ENCODE measurements at places on chromosomes 5 and 9.
A peak's percentile ranks its signal among the peaks of the same experiment; 100 is the strongest.

DNA sequence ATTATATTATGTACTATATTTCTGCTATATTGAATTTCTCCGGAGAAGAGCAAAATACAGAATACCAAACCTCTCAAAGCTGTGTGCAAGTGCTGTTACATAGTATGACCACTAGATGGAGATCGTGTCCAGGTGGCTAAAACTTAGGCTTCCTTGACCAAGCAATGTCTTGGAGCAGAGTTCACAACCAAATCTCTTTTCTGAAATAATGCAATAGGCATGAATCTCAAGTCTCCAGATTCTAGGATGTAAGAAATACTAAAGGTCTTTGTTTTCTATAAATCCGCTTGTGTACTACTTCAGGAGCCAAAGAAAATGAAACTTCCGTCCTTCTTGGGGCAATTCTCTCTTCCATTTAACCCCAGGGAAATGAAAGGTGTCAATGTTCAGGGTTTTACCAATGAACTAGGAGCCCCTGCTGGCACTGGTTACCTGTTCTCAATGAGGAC is 181.5 kb upstream of the RAI14 start:
- peak; percentile 57 for DNase-seq

GRCh38 chr9:98427491-98427890 is 172.0 kb upstream of the TBC1D2 start:
- DNase-seq: no peak

GRCh38 chr5:128844354-128844923 is 120.8 kb upstream of the SLC27A6 start:
- peak; percentile 21 for DNase-seq

DNA sequence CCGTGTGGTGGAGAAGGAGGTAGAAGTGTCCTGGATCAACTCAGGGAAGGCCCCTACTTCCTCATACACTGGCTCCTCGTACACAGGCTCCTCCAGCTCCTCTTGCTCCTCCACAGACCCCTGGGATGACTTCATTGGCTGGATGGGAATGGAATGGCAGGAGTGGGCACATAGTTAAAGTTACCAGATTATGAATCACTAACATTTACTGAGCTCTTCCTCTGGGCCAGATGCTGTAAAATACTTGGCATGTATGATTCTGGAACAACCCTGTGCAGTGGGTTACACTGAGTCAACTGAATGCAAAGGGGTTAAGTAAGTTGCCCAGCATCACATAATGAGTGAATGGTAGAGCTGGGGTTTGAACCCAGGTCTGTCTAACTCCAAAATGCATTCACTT is 3.1 kb upstream of the FCHSD1 start:
- DNase-seq: peak; percentile 90

DNA sequence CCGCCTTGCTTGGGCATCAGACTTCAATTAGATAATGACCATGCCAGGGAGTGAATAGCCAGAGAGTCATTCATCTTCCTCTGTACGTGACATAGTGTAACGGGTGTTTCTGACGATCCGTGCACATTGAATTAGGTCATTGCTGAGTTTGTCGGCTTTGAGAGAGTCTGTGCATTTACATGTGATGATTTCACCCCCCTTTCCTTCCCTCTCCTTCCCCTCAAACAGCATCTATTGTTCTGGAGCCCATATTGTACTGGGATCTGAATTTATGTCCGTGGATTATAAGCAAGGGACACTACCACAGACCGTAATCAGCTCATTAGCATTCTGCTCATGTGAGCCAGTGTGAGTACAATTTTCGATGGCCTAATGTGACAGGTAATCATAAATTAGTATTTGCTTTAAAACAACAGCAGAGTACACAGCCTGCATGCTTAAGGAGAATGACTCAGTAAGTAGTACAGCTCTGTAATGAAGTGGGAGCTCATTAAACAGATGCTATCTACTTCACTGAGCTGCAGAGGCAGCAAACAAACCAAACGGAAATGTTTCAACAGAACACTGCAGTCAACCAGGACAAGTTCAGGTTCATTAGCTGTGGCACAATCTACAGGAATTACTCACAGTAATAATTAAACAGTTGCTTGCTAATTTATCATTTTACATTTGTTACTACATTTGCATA is 302.1 kb downstream of the CSNK1G3 start:
- peak; percentile 85 for DNase-seq

GRCh38 chr5:54718656-54719055 is 201.1 kb downstream of the SNX18 start:
- DNase-seq: peak; percentile 59

- peak; percentile 17 for DNase-seq
These were observed 43.5 kb upstream of the TCF7 start for GRCh38 chr5:134070725-134071613.

DNA sequence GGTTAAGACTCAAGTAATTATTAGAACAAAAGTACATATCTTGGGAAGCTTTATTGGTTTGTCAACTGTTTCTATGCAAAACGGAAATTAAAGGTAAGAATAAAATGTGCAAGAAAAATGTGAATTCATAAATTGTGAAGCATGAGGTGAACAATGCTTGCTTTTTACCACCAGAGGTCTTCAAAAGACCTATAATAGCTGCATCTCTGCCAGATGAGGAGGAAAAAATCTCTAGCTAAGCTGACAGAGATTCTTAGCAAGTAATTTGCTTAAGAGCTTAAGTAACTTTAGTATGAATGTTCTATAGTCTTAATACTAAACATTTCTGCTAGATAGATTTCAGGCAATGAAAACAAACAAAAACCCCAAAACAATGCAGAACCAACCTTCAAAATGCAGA is 54.1 kb downstream of the MRPS30 start:
- DNase-seq: peak; percentile 2

GRCh38 chr5:37740331-37741066 is 99.3 kb downstream of the GDNF start:
- peak; percentile 74 for DNase-seq

DNA sequence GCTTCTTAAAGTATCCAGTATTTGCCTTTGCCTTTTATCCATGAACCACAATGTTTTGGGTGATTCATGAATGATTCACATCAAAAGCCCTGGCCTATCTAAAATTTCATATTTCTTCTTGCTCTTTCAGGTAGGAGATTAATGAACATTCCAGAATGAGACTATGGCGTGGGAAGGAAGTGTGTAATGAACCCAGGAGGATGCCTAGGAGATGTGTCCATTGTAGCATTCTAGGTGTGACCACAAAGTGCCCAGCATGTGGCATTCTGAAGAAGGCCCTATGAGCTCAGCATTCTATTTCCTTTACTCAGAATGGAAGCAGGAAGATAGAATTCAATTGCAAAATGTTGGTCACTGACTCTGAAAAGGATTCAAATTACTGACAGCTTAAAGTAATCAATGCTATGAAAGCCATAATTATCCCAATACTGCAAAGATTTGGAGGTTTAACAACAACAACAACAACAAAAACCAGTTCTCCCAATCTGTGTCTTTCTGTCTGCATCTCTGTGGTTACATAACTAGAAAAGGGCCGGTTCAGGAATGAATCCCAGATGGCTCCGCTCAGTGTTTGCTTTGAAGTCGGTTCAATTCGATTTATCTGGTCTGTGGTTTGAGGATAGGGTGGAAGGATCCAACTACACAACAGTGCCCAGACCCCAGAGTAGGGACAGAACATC is 126.7 kb downstream of the FOXD1 start:
- peak; percentile 98 for DNase-seq

DNA sequence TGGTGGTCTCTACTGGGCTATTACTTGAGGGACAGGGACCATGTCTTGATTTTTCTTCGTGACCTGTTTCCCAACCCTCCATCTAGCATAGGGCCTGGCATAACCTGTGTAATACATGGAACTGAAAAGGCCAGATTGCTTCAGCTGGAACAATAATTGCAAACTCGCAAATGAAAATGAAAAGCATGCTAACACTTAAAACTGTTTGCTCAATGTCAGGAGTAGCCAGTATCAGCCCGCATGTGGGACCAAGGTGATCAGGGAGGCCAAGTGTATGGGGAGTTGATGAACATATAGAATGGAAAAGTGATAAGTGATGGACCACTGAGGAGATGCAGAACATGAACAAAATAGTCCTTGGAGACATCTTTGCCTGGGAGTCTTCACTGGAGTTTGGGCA is 25.2 kb downstream of the GLRX start:
- no peak for DNase-seq

GRCh38 chr5:65895891-65896290 is 30.5 kb upstream of the ERBIN start:
- no peak for DNase-seq

DNA sequence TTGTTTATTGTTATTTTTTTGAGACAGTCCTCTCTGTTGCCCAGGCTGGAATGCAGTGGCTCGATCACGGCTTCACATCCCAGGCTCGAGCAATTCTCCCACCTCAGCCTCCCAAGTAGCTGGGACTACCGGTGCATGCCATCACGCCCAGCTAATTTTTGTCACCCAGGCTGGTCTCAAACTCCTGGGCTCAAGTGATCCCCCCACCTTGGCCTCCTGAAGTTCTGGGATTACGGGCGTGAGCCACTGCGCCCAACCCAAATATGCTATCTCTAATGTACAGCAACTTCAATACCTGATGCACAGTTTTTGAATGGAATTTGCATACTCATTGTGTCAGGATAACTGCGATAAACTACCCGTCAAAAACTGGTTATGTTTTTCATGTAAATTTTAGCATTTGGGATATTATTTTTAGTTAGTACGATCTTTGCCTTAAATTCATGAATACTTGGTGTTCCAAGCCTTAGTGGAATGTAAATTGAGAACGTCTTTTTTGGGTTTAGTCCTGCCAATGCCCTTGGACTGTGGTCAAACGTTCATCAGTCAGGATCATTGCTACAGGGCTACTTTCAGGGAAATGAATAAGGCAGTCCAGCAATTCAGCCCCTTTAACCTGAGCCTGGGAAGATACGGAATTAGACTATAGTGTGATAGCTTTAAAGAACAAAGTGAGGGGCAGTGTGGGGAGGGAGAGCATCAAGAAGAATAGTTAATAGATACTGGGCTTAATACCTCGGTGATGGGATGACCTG is 4.4 kb downstream of the UGCG start:
- DNase-seq: no peak

Data from fibroblast of skin of right quadriceps (primary cell).